Tibial artery (tissue), 4 donors: ENCODE measurements at places on chromosomes 3 and 15.

GRCh38 chr3:54570008-54570407, 357.9 kb downstream of the LRTM1 start:
- no peaks in the 10 kb centered on the region for H3K27me3 ChIP-seq
- no peak overlapping the region for H3K4me3 ChIP-seq
- H3K4me1 ChIP-seq = no peaks in the 10 kb centered on the region
- DNase-seq = no peak
- no peaks in the 10 kb centered on the region for H3K36me3 ChIP-seq
- no peak overlapping the region for H3K27ac ChIP-seq

- H3K27me3 ChIP-seq = peaks cover 100% of the 10 kb centered on the region
- DNase-seq = no peak
- H3K4me3 ChIP-seq = no peak overlapping the region
- no peak overlapping the region for H3K27ac ChIP-seq
- H3K36me3 ChIP-seq = no peaks in the 10 kb centered on the region
Observed at GRCh38 chr3:147387291-147387884, 19.0 kb downstream of the ZIC4 start.

DNA sequence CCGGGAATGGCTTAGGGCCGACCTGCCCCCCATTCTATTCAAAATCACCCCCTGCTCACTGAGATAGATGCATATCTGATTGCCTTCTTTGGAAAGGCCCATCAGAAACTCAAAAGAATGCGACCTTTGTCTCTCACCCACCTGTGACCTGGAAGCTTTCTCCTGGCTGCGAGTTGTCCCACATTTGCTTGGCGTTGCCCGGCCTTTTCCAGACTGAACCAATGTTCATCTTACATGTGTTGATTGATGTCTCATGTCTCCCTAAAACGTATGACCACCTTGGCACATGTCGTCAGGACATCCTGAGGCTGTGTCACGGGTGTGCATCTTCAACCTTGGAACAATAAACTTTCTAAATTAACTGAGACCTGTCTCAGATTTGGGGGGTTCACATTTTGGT, 3.4 kb upstream of the MUC20 start:
- peaks cover 21% of the 10 kb centered on the region for H3K36me3 ChIP-seq
- no peak overlapping the region for H3K4me3 ChIP-seq
- H3K27ac ChIP-seq = no peak overlapping the region
- no peak for DNase-seq
- no peaks in the 10 kb centered on the region for H3K27me3 ChIP-seq

DNA sequence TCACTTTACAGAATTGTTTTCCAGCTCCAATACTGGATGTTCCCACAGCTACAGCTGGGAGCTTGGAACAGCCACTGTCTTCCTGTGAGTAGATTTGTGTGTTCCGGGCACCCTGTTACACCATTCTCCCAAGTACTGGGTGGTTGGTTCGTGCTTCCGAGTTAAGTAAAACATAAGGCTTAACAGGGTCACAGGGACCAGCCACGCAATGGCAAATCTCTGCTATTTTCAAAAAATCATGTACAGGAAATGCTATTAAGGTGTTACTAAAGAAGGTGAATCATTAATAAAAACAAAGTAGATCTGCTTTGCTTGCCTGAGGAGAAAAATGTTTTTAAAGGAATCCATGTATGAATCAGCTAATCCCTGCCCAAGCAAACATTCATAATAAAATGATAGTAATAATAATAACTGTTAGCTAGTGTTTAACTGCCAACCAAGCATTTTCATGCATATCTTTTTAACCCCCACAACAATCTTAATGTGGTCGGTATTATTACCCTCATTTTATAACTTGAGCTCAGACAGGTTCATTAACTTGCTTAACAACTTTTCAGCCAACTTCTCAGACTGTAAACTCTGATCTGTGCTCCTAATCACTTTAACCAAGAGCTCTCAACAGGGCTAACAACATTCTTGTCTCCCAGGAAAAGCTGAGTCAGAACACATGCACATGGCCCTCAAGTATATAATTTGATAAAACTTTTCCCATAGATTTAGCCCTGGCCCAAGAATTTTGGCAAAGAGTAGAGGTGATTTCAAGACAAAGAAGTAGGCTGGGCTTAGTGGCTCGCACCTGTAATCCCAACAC, 2.7 kb upstream of the C2CD4A start:
- H3K27me3 ChIP-seq = no peaks in the 10 kb centered on the region
- H3K4me1 ChIP-seq = peaks cover 26% of the 10 kb centered on the region
- no peak overlapping the region for H3K4me3 ChIP-seq
- H3K36me3 ChIP-seq = no peaks in the 10 kb centered on the region
- H3K27ac ChIP-seq = no peak overlapping the region

DNA sequence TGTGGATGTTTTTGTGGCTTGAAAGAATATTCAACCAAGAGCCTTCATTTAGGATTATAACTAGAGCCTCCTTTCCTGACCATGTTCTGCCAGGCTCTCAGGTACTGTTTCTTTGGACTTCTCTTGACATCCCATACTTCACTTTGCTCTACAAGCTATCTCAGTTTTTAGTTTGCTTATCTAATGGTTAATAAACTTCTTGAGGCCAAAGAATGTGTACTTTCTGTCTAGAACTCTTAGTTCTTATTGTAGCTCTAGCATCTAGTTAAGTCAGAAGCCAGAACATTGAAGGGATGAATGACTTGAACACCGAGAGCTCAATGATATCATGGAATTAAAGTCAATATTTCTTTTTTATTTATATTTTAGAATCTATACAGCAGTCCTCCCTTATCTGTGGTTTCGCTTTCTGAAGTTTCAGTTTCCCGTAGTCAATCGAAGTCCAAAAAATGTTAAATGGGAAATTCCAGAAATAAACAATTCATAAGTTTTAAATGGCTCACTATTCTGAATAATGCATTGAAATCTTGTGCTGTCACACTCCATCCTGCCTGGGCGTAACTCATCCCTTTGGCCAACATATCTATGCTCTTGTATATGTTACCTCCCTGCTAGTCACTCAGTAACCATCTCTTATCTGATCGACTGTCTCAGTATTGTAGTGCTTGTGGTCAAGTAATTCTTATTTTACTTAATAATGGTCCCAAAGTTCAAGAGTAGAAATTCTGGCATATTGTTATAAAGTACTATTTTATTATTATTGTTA, 368.6 kb upstream of the RBMS3 start:
- H3K27me3 ChIP-seq = no peaks in the 10 kb centered on the region
- no peaks in the 10 kb centered on the region for H3K36me3 ChIP-seq
- no peak for DNase-seq
- peaks cover 10% of the 10 kb centered on the region for H3K4me1 ChIP-seq

- H3K27ac ChIP-seq = peak overlapping the region; percentile 50
- peak; percentile 70 for DNase-seq
- H3K27me3 ChIP-seq = no peaks in the 10 kb centered on the region
- peaks cover 12% of the 10 kb centered on the region for H3K4me1 ChIP-seq
- H3K36me3 ChIP-seq = no peaks in the 10 kb centered on the region
Observed at GRCh38 chr3:16468336-16469098, 45.0 kb downstream of the RFTN1 start.

GRCh38 chr3:30659270-30660130, 53.1 kb downstream of the TGFBR2 start:
- H3K27me3 ChIP-seq = no peaks in the 10 kb centered on the region
- peaks cover 68% of the 10 kb centered on the region for H3K4me1 ChIP-seq
- peaks cover 47% of the 10 kb centered on the region for H3K36me3 ChIP-seq

DNA sequence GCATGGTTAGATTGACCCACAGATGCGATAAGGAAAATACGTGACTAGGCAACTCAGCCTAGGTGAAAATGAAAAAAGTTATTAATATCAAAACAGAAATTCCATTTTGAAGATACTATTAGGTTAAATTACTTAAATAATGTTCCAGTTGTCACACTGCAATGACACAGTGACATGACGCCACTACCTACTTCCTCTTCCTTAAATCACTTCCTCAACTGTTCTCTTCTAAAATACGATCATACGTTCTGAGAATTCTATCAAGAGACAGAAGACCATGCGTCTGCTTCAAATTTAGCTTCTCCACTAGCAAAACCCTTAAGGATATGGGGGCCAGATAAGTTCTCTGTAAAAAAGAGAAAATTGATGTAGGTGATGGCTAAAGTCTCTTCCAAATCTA, 18.2 kb downstream of the CMTM6 start:
- H3K27me3 ChIP-seq = no peaks in the 10 kb centered on the region
- H3K27ac ChIP-seq = no peak overlapping the region
- no peak for DNase-seq
- H3K4me1 ChIP-seq = no peaks in the 10 kb centered on the region
- H3K4me3 ChIP-seq = no peak overlapping the region
- peaks cover 30% of the 10 kb centered on the region for H3K36me3 ChIP-seq

DNA sequence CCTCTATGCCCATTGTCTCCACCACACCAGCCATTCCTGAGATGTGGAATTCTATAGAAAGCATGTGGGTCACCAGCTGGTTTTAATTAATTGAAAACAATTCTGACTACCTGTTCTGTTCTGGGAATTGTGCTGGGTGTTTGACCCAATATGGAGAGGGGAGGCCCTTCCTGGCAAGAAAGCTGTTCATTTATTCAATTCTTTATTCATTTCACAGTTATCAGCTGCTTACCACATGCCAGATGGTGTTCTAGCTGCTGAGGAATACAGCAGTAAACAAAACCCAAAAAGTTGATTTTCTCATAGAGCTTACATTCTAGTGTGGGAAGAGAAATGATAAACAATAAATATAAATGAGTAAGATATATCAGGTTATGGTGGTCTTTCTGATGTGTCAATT, 296.1 kb upstream of the RASGRP1 start:
- no peaks in the 10 kb centered on the region for H3K27me3 ChIP-seq
- no peak overlapping the region for H3K4me3 ChIP-seq
- H3K27ac ChIP-seq = no peak overlapping the region
- H3K4me1 ChIP-seq = peaks cover 11% of the 10 kb centered on the region

DNA sequence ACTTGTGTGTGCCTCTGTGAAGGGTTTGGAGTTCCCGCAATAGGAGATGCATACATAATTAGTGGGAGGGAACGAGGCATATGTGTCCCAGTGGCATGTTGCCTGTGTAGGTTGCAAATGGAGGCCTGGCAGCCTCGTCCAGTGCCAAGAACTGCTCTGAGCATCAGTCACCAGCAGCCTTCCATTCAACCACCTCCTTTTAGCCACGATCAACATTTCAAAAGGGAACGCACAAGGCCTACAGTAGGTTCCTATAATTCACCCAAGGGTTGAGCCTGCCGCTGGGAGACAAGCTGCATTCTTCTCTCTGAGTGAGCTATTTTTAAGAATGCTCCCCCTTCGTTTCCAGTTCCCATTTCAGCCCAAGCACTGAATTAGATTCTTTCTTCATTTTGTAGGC, 78.8 kb upstream of the CTNNB1 start:
- no peak overlapping the region for H3K4me3 ChIP-seq
- peaks cover 14% of the 10 kb centered on the region for H3K4me1 ChIP-seq
- no peak for DNase-seq
- H3K36me3 ChIP-seq = no peaks in the 10 kb centered on the region

GRCh38 chr15:78341057-78341987, 1.2 kb downstream of the CRABP1 start:
- H3K27me3 ChIP-seq = no peaks in the 10 kb centered on the region
- no peak overlapping the region for H3K4me3 ChIP-seq
- H3K4me1 ChIP-seq = peaks cover 13% of the 10 kb centered on the region
- H3K27ac ChIP-seq = no peak overlapping the region

GRCh38 chr3:102483556-102483955, 48.7 kb downstream of the ZPLD1 start:
- H3K4me1 ChIP-seq = no peaks in the 10 kb centered on the region
- no peak for DNase-seq
- no peaks in the 10 kb centered on the region for H3K36me3 ChIP-seq
